ENCODE measurements at places on chromosomes 4 and X.

- no peak overlapping the region for H3K27ac ChIP-seq
- H3K27me3 ChIP-seq, result peaks cover 11% of the 10 kb centered on the region
- H3K36me3 ChIP-seq, result no peaks in the 10 kb centered on the region
Observed at GRCh38 chr4:1413204-1413663, 7.0 kb upstream of the NKX1-1 start.

DNA sequence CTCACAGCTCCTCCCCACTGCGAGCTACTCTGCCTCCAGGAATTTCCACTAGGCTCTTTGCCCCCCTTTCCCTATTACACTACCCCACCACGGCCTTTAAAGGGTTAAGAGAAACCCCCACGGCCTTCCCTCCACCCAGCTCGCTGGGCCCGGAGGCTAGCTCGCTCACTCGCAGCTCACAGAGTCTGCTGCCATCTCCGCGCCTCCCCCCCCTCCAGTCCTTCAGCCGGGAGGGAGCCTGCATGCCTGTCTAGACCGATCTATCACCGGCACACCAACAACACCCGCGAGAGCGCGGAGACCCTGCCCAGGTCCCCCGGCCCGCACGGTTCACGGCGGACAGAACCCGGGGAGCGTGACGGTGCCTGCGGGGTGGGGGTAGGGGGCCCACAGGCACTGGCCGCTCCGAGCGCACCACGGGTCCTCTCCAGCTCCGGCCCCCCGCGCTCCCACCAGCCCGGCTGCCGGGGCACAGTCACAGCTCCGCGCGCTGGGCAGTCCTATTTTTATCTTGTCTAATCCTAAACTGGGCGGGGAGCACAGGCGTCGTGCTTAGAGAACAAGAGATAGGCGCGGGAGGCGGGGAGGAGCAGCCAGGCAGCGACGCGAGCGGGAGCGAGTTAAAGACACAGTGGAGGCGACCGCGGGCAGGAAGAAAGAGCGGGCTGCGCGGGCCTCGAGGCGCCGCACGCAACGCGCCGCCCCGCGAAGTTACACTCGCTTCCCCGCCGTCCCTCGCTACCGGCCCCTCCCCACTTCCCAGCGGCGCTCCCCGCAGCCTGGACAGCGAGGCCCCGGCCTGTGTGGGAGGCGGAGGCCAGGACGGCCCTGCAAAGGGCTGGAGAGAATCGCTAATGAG, 3.5 kb downstream of the BCOR start:
- peak overlapping the region; percentile 75 for H3K4me3 ChIP-seq
- peak overlapping the region; percentile 65 for H3K27ac ChIP-seq
- H3K4me1 ChIP-seq, result peaks cover 30% of the 10 kb centered on the region
- no peaks in the 10 kb centered on the region for H3K36me3 ChIP-seq
- no peaks in the 10 kb centered on the region for H3K27me3 ChIP-seq
- DNase-seq, result peak; percentile 11

- H3K27me3 ChIP-seq, result no peaks in the 10 kb centered on the region
- H3K36me3 ChIP-seq, result no peaks in the 10 kb centered on the region
- H3K4me3 ChIP-seq, result no peak overlapping the region
- H3K27ac ChIP-seq, result no peak overlapping the region
Observed at GRCh38 chr4:152357206-152357605, 178.7 kb downstream of the FBXW7 start.

- peaks cover 2% of the 10 kb centered on the region for H3K4me1 ChIP-seq
- no peaks in the 10 kb centered on the region for H3K36me3 ChIP-seq
- no peaks in the 10 kb centered on the region for H3K27me3 ChIP-seq
- no peak overlapping the region for H3K4me3 ChIP-seq
- H3K27ac ChIP-seq, result no peak overlapping the region
Observed at GRCh38 chrX:41005445-41005992, 79.7 kb upstream of the USP9X start.

- DNase-seq, result no peak
- no peaks in the 10 kb centered on the region for H3K36me3 ChIP-seq
- no peaks in the 10 kb centered on the region for H3K4me1 ChIP-seq
- no peaks in the 10 kb centered on the region for H3K27me3 ChIP-seq
Observed at GRCh38 chr4:69124941-69125340, 28.7 kb downstream of the UGT2B7 start.

DNA sequence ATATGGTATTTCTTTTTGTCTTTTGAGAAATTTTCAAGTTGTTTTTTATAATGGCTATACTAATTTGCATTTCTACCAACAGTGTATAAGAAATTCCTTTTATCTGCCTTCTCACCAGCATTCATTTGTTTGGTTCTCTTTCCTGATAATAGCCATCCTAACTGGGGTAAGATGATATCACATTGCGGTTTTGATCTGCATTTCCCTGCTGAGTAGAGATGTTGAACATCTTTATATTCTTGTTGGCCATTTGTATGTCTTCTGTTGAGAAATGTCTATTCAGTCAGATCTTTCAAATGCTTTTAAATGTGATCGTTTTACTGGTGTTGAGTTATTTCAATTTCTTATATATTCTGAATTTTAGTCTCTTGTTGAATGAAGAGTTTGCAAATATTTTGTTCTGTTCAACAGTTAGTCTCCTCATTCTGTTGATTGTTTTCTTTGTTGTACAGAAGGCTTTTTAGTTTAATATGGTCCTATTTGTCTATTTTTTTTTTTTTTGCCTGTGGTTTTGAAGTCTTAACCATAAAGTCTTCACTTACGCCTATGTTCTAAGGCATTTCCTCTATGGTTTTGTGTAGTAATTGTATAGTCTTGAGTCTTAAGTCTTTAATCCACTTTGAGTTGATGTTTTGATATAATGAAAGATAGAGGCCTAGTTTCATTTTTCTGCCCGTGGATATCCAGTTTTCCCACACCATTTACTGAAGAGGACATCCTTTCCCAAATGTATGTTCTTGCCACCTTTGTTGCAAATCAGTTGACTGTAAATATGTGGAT, 1566.9 kb downstream of the STIM2 start:
- H3K27me3 ChIP-seq, result no peaks in the 10 kb centered on the region
- H3K4me3 ChIP-seq, result no peak overlapping the region
- H3K36me3 ChIP-seq, result no peaks in the 10 kb centered on the region
- no peak for DNase-seq
- H3K27ac ChIP-seq, result no peak overlapping the region

GRCh38 chr4:138161351-138161750, 80.8 kb downstream of the SLC7A11 start:
- H3K27me3 ChIP-seq, result no peaks in the 10 kb centered on the region
- DNase-seq, result no peak
- H3K36me3 ChIP-seq, result no peaks in the 10 kb centered on the region
- no peak overlapping the region for H3K4me3 ChIP-seq
- H3K4me1 ChIP-seq, result no peaks in the 10 kb centered on the region

GRCh38 chrX:31272472-31272775, 200.6 kb upstream of the FTHL17 start:
- DNase-seq, result no peak
- no peak overlapping the region for H3K4me3 ChIP-seq
- no peaks in the 10 kb centered on the region for H3K4me1 ChIP-seq
- H3K27ac ChIP-seq, result no peak overlapping the region
- no peaks in the 10 kb centered on the region for H3K27me3 ChIP-seq

DNA sequence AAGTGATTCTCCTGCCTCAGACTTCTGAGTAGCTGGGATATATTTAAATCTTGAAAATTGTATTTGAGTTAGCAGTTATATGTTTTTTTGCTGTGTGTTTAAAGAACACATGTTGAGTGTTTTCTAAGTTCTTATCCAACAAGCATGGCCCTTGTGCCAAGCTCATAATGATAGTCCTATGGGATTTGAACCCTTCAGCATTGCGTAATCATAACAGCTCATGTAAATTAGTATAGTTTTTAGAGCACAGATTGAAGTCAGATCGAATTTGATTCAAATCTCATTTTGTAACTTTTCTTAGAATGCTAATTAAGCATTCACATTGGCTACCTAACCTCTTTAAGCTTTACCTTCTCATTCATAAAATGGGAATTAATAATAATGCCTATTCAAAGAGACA, 12.2 kb downstream of the FAM149A start:
- H3K4me1 ChIP-seq, result no peaks in the 10 kb centered on the region
- no peak for DNase-seq
- H3K4me3 ChIP-seq, result no peak overlapping the region
- H3K27ac ChIP-seq, result no peak overlapping the region
- no peaks in the 10 kb centered on the region for H3K36me3 ChIP-seq
- H3K27me3 ChIP-seq, result no peaks in the 10 kb centered on the region

DNA sequence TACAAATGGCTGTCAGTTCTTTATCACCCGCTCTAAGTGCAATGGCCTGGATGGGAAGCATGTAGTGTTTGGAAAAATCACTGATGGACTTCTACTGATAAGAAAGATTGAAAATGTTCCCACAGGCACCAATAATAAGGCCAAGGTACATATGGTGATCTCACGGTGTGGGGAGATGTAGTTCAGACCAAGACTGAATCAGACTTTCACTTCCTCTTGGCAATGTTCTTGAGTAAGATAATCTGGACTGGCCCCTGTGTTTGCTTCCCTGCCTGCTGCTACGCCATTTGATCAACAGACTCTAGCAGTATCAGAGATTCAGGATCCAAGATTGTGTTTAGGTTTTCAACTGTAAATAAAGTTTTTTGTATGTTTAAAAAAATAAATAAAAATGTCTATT, 682.2 kb upstream of the AMOT start:
- H3K4me3 ChIP-seq, result no peak overlapping the region
- H3K27ac ChIP-seq, result no peak overlapping the region
- no peak for DNase-seq
- no peaks in the 10 kb centered on the region for H3K4me1 ChIP-seq
- H3K27me3 ChIP-seq, result no peaks in the 10 kb centered on the region

DNA sequence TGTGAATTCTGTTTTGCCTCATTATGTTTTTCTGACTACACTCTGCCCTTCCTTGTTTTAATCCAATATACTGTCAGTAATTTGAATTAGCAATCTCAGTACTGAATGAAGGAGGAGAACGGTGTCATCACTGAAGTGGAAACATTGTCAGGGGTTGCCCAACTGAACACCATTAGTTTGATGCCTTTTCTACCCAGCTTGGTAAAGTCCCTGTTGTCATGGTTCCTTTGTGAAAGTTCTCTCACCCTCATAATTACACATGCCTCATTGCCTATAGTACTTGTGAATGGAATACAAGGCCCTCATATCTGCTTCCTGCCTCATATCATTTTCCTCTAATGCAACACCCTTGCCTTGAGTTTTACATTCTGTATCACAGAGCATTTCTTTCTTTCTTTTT, 76.9 kb downstream of the RRAGB start:
- no peak overlapping the region for H3K27ac ChIP-seq
- no peaks in the 10 kb centered on the region for H3K4me1 ChIP-seq
- H3K4me3 ChIP-seq, result no peak overlapping the region
- H3K27me3 ChIP-seq, result no peaks in the 10 kb centered on the region
- no peak for DNase-seq

- H3K27me3 ChIP-seq, result no peaks in the 10 kb centered on the region
- no peak overlapping the region for H3K4me3 ChIP-seq
- no peak overlapping the region for H3K27ac ChIP-seq
- no peaks in the 10 kb centered on the region for H3K36me3 ChIP-seq
Observed at GRCh38 chrX:10011261-10011931, 44.2 kb downstream of the CLDN34 start.

- H3K27me3 ChIP-seq, result no peaks in the 10 kb centered on the region
- H3K27ac ChIP-seq, result peak overlapping the region; percentile 41
- H3K4me1 ChIP-seq, result no peaks in the 10 kb centered on the region
- H3K4me3 ChIP-seq, result peak overlapping the region; percentile 25
Observed at GRCh38 chr4:150828159-150828558, 186.9 kb downstream of the LRBA start.

- DNase-seq, result no peak
- H3K27ac ChIP-seq, result no peak overlapping the region
- H3K36me3 ChIP-seq, result no peaks in the 10 kb centered on the region
- H3K4me3 ChIP-seq, result no peak overlapping the region
Observed at GRCh38 chr4:116942315-116942714, 143.1 kb downstream of the TRAM1L1 start.

DNA sequence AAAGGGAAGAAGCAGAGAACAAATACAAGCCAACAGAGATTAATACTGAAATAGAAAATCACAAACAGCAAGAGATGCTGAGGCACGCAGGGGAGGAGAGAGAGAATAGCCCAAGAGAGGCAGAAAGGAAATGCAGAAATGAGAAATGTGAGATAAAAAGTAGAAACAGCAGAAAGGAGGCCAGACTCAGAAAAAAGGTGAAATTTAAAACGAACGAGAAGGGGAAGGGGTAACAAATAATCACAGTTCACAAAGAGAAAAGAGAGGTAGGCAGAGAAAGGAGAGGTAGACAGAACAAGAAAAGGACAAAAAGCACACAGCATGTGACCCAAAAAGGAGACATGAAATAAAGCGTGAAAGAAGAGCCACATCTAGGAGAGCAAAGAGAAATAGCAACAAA, 264.4 kb downstream of the CHIC1 start:
- no peaks in the 10 kb centered on the region for H3K4me1 ChIP-seq
- no peak for DNase-seq
- no peaks in the 10 kb centered on the region for H3K27me3 ChIP-seq
- H3K36me3 ChIP-seq, result no peaks in the 10 kb centered on the region

- H3K36me3 ChIP-seq, result no peaks in the 10 kb centered on the region
- no peaks in the 10 kb centered on the region for H3K27me3 ChIP-seq
- DNase-seq, result no peak
- no peak overlapping the region for H3K4me3 ChIP-seq
Observed at GRCh38 chr4:41380511-41381157, 123.9 kb downstream of the UCHL1 start.

- no peak overlapping the region for H3K27ac ChIP-seq
- H3K36me3 ChIP-seq, result no peaks in the 10 kb centered on the region
- no peaks in the 10 kb centered on the region for H3K27me3 ChIP-seq
- no peaks in the 10 kb centered on the region for H3K4me1 ChIP-seq
- DNase-seq, result no peak
- no peak overlapping the region for H3K4me3 ChIP-seq
Observed at GRCh38 chrX:15188039-15188438, 81.8 kb downstream of the ASB9 start.

GRCh38 chrX:136215559-136215958, 35.6 kb downstream of the MAP7D3 start:
- no peak for DNase-seq
- no peak overlapping the region for H3K4me3 ChIP-seq
- H3K27me3 ChIP-seq, result no peaks in the 10 kb centered on the region
- no peaks in the 10 kb centered on the region for H3K4me1 ChIP-seq
- no peaks in the 10 kb centered on the region for H3K36me3 ChIP-seq
- H3K27ac ChIP-seq, result no peak overlapping the region

- H3K4me1 ChIP-seq, result peaks cover 14% of the 10 kb centered on the region
- no peaks in the 10 kb centered on the region for H3K27me3 ChIP-seq
- H3K4me3 ChIP-seq, result peak overlapping the region; percentile 86
- H3K27ac ChIP-seq, result peak overlapping the region; percentile 53
- no peaks in the 10 kb centered on the region for H3K36me3 ChIP-seq
Observed at GRCh38 chrX:135295944-135296305, 13.4 kb upstream of the ETDC start.

GRCh38 chr4:65538571-65538970, 131.7 kb downstream of the EPHA5 start:
- no peaks in the 10 kb centered on the region for H3K27me3 ChIP-seq
- H3K4me3 ChIP-seq, result no peak overlapping the region
- no peaks in the 10 kb centered on the region for H3K4me1 ChIP-seq
- no peaks in the 10 kb centered on the region for H3K36me3 ChIP-seq
- no peak for DNase-seq
- no peak overlapping the region for H3K27ac ChIP-seq

- H3K4me1 ChIP-seq, result no peaks in the 10 kb centered on the region
- no peaks in the 10 kb centered on the region for H3K36me3 ChIP-seq
- no peak overlapping the region for H3K27ac ChIP-seq
- DNase-seq, result no peak
- H3K4me3 ChIP-seq, result no peak overlapping the region
Observed at GRCh38 chr4:64479338-64479737, 70.1 kb upstream of the TECRL start.

- no peak overlapping the region for H3K4me3 ChIP-seq
- peaks cover 16% of the 10 kb centered on the region for H3K36me3 ChIP-seq
- DNase-seq, result no peak
- no peaks in the 10 kb centered on the region for H3K27me3 ChIP-seq
- H3K27ac ChIP-seq, result no peak overlapping the region
- H3K4me1 ChIP-seq, result no peaks in the 10 kb centered on the region
Observed at GRCh38 chr4:25755911-25756310, 100.3 kb downstream of the SLC34A2 start.
